ENCODE measurements at places on chromosomes 13 and 19. TPM values are rescaled to one million over a fixed set of nuclear protein-coding genes. Genes with fewer than 3 reads are reported as not detected.

KIR3DL1 gene
- not detected for total RNA-seq

AKAP8 gene
- total RNA-seq, result 10.1 TPM

IFNL1 gene
- total RNA-seq, result not detected

KANK2 gene
- 274 TPM for total RNA-seq

C13orf42 gene
- not detected for total RNA-seq

TJP3 gene
- not detected for total RNA-seq

ERCC2 gene
- 50.2 TPM for total RNA-seq

CCDC169 gene
- 1.3 TPM for total RNA-seq

ATP12A gene
- total RNA-seq, result not detected

MBD3L1 gene
- total RNA-seq, result not detected

ZNF534 gene
- total RNA-seq, result under 0.01 TPM

COX6B2 gene
- total RNA-seq, result not detected
